Effector CD8-positive, alpha-beta T cell (primary cell): ENCODE measurements at places on chromosomes 3 and 15.
A peak's percentile ranks its signal among the peaks of the same experiment; 100 is the strongest.

GRCh38 chr3:89521328-89521727 is 413.9 kb downstream of the EPHA3 start:
- DNase-seq = no peak

DNA sequence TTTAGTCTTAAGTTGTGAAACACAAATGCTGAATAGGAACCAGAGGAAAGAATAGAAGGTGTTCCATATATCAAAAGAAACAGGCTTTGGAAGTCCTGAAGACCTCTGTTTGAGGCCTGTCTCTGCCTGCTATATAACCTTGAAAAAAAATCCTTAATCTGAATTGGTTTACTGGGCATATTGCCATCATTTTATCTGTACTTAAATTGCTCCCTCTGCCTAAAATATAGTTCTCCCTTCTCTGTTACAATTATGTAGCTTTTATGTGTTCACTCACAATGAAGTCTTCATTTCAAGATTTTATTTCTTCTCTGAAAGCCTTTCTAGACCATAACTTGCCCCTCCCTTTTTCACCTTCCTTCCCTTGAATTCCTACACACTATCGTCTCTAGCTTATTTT is 21.2 kb downstream of the ARL13B start:
- DNase-seq = no peak

- no peak for DNase-seq
These were observed 75.8 kb upstream of the KCNAB1 start for GRCh38 chr3:156044634-156044975.

DNA sequence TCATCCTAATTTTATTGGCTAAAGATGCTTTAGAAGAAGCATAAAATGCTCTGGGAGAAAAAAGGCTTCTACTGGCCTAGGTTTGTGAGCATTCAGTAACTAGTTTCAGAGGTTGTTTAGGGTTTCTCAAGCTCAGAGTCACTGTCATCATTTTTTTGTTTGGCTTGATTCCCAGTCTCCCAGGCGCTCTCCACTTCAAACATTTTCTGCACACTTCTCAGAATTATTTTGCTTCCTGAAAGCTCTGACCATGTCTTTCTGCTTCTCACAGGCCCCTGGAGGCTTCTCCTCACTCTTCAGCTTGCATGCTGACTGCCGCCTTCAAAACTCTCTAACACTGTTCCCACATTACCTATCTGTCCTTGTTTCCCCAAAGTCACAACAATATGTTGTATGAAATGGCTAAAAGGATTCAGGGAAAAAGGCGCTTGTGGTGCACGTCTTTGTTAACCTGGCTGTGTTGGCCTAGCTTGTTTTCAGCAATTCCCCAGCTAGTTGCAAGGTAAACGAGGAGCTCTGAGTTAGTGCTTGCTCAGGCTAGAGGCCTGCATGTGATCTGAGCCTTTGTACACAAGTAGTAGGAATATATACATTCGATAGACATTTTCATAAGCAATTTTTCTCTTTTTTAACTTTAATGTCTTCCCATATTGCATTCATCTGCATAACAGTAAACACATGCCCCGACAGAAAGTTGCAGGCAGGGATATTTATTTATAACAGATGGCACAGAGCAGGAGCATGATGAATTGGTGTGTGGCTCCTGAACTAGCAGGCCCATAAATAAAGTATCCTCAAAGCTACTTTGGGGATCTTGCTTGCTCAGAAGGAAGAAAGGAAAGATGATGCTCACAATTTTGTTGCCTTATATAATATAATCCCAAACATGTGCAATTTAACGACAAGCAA is 129.2 kb upstream of the DPH6 start:
- DNase-seq = no peak

- no peak for DNase-seq
These were observed 36.3 kb downstream of the SLITRK3 start for GRCh38 chr3:165159760-165160421.

DNA sequence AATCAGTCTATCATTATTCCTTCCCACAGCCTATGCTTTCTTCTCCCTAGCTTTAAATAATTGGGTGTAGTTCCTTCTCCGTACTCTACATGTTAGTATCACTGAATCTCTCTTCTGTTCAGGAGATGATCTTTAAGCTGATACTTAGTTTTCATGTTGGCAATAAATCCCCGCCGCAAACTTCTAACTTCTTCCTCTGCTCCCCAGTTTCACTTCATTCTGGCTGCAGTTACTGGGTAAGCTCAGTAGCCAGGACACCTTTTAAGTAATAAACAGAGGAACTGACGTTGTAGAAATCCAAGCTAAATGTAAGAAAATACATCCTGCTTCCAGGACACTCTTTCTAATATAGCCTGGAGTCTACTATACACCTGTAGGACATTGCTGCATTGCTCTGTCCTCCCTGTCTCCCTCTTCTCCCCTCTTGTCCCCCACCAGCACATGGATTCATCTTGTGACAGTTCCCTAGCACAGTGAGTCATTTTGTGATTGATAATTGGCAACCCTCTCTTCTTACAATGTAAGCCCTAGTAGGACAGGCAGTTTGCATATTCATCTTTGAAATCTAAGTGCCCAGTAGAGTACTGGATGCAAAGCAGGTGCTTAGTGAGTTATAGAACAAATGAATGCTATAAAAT is 598.2 kb downstream of the UNC13C start:
- DNase-seq = no peak

GRCh38 chr15:66161575-66162118 is 91.9 kb downstream of the MEGF11 start:
- no peak for DNase-seq

DNA sequence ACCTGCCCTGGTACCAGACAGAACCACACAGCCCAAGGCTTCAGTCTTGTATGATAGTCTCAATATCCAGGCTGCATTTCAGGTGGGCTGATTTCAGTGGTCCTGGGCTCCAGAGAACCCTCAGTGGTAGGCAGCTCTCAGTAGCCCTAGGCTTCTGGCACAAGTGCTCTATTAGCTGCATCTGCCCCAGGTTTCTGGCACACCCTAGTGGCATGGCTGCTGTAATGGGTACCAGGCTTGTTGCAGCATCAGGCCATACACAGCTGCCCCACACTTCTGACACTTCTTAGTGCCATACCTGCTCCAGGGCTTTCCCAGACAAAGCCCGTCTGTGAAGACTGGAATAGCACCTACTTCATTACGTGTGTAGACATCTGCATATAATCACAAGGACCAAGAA is 1062.2 kb upstream of the EPHA6 start:
- DNase-seq = no peak

GRCh38 chr3:108479224-108479623 is 31.2 kb downstream of the MYH15 start:
- DNase-seq = no peak

- DNase-seq = no peak
These were observed 254.8 kb upstream of the EOMES start for GRCh38 chr3:27976933-27977332.

GRCh38 chr15:73927003-73927475 is 777 bp downstream of the LOXL1 start:
- DNase-seq = peak; percentile 14

GRCh38 chr3:47197287-47197686 is 33.4 kb upstream of the SETD2 start:
- DNase-seq = no peak

- DNase-seq = no peak
These were observed 132.9 kb downstream of the TPRG1 start for GRCh38 chr3:189304465-189305351.

DNA sequence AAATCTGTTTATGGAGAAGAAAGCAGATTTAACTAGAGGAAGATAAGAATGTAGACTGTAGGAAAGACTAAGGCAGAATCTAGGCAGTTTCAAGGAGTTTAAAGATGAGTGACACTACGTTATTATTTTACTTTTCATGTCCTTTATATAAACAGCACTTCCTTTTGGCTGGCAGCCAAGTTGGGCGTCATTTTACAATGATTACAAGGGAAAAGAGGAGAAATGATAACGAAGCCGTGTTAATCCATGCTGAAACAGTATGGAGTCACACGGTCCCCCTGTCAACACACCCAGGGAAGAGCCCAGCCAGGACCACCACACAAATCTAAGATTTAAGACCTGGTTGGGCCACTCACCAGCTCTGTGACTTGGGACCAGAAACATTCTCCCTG is 83.7 kb upstream of the NEO1 start:
- DNase-seq = no peak

DNA sequence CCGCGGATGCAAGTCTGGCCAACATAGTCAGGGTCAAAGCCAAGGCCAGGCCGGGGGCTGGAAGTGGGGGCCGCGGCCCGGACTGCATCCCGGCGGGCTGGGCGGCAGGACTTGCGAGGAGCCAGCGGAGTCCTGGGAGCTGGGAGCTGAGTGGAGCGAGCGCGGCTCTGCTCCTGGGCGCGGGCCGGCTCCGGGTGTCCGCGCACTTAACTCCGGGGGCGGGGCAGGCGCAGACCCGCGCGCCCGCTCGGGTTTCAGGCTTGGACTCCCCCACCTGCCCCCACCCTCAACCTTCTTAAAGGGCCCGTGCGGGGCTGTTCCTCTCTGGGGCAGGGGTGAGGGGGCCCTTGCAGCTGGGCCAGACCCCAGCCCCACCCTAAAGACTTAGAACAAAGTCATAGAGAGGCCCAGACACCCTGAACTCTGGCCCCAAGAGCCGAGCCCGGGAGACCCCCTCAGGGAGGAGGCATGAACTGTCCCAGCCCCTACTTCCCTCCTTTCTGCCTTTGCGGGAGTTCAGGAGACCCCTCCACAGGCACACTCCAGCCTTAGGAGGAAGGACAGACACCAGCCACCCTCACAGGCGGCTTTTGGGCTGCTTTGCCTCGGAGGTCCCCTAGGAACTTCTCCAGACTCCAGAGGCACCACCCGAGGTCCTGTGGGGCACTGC is at the start of gene CSPG4:
Gene CSPG4 (minus strand): TSS at position 181 of the 670 bp plus-strand sequence. CDS start 93 bp downstream, at position 88.
- no peak for DNase-seq

DNA sequence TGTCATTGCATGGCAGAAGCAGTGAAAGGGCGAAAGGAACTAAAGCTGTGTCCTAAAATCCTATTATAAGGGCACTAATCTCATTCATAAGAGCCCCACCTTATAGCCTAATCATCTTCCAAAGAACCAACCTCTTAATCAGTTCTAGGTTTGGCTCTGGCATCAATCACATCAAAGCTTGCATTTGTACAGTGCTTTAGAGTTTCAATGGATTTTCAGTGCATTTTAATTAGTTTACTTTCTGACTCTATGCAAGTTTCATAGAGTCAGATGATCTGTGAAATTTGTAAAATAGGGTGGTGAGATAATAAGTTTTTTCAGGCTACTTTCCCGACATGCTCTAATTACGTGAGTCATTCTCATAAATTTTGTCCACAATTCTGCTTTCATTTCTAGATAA is 341.1 kb downstream of the DIPK2A start:
- DNase-seq = no peak

DNA sequence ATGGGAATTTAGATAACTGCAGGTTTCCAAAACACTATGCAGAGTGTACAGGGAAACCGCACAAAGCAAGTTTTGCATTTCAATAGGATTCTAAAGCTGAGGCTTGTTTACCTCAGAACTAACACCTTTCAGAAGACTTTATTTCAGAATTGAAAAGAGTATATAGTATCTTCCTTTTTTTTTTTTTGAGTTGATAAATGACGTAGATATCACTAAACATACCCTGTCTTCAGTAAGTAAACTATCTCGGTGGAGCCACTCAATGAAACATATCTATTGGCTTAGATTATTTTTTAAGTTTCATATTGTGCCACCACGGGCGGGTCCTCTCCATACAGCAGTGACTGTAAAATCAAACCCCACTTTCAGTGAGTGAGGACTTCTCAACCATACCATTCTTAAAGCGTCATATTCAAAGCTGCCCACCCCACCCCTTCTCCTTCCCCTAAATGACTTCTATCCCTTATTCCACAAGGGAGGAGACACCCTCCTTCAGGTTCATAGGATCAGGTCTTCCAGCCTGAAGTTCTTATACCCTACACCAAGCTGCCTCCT is 2.0 kb upstream of the TBL1XR1 start:
- DNase-seq = no peak

DNA sequence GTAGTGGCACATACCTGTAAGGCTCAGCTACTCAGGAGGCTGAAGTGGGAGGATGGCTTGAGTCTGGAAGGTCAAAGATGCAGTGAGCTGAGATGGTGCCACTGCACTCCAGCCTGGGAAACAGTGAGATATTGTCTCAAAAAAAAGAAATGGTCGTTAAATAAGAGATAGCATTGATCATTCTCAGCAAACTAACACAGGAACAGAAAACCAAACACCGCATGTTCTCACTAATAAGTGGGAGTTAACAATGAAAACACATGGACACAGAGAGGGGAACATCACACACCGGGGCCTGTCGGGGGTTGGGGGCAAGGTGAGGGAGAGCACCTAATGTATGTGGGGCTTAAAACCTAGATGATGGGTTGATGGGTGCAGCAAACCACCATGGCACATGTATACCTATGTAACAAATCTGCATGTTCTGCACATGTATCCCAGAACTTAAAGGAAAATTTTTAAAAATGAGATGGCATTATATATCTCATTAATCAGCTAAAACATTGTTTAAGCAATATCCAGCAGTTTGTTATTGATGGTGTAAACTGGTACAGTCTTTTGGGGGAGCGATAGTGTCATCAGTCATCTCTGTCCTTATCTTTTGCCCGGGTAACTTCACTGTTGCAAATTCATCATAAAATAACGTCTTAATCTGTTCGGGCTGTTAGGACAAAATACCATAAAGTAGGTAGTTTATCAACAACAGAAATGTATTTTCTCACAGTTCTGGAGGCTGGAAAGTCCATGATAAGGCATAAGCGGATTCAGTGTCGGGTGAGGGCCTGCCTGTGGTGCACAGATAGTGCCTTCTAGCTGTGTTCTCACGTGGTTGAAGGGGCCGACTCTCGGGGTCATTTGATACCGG is 1.7 kb upstream of the MAN2A2 start:
- no peak for DNase-seq

DNA sequence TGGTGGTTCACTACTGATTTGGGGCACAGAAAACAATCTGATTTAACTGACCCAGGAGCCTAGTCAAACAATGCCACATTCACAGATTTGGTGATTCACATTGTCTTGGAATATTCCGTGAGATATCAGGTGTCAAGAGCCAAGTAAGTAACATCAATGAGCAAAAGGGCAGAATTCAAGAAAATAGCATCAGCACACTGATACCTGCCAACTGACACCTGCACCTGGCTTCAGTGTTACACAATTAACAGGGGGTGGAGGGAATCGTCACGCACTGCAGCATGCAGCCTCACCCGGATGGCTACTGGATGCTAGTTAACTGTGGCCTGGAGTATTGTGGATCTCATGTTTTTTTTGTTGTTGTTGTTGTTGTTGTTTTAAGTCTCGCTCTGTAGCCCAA is 17.6 kb downstream of the CCNL1 start:
- no peak for DNase-seq

GRCh38 chr3:55647670-55648069 is 160.6 kb upstream of the WNT5A start:
- no peak for DNase-seq

- DNase-seq = no peak
These were observed 259.1 kb upstream of the TPM1 start for GRCh38 chr15:62783303-62783957.

- DNase-seq = no peak
These were observed 38.4 kb downstream of the SYNM start for GRCh38 chr15:99143242-99143641.

GRCh38 chr3:183099838-183100204 is 525 bp upstream of the MCCC1 start:
- DNase-seq = no peak

GRCh38 chr3:111956995-111957734 is 21.7 kb upstream of the ABHD10 start:
- DNase-seq = no peak
